ENCODE measurements at places on chromosomes 16 and 17.

DNA sequence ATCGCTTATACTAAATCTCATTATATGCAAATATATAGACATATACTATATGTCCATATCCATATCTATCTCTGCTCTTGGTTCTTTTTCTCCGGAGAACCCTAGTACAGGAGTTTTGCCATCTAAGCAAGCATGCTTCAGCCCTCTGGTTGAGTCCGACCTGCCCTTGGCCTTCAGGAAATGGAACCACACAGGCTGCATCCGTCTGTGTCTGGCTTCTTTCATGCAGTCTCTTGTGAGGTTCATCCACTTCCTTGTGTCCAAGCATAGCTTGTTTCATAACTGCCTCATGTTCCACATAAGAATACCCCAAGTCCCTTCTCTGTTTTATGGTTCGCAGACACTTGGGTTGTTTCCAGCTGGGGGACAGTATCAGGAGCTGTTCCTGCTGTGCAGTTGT, 16.8 kb downstream of the SNX20 start:
- no peak for DNase-seq

- DNase-seq, result no peak
These were observed 512.7 kb upstream of the C16orf82 start for GRCh38 chr16:26554030-26554429.

DNA sequence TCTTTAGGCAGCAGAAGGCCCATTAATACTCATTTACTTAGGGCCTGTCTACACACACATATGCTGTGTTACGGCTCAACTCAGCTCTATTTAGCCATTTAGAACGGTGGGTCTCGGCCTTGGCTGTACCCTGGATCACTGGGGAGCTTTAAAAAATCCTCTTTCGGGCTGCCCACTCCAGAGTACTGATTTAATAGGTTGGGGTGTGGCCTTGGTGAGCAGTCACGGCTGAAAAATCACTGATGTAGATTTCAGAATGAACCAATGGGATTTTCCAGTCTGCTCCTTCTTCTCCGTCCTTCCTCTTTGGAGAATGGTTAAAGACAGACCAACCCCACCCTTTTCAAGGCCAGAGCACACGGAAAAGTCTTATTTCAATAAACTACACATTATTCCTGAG, 223.5 kb downstream of the CCDC182 start:
- DNase-seq, result no peak

DNA sequence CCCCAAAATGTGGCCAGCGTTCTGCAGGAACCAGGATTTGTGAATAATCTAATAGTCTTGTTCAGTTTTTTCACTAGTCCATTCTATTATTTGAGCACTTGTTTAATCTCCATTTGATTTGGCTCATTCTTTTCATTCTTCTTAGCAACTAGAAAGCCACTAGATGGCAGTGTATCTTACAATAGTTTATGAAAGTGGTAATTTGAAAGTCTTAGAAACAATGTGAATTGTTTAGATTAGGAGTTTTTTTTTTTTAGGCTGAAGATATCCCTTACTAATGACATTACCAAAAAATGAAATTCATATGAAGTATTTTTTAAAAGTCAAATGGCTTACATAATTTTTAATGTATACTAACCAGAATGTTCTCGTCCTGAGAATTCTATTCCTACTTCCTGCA, 6.7 kb downstream of the ERI2 start:
- no peak for DNase-seq

DNA sequence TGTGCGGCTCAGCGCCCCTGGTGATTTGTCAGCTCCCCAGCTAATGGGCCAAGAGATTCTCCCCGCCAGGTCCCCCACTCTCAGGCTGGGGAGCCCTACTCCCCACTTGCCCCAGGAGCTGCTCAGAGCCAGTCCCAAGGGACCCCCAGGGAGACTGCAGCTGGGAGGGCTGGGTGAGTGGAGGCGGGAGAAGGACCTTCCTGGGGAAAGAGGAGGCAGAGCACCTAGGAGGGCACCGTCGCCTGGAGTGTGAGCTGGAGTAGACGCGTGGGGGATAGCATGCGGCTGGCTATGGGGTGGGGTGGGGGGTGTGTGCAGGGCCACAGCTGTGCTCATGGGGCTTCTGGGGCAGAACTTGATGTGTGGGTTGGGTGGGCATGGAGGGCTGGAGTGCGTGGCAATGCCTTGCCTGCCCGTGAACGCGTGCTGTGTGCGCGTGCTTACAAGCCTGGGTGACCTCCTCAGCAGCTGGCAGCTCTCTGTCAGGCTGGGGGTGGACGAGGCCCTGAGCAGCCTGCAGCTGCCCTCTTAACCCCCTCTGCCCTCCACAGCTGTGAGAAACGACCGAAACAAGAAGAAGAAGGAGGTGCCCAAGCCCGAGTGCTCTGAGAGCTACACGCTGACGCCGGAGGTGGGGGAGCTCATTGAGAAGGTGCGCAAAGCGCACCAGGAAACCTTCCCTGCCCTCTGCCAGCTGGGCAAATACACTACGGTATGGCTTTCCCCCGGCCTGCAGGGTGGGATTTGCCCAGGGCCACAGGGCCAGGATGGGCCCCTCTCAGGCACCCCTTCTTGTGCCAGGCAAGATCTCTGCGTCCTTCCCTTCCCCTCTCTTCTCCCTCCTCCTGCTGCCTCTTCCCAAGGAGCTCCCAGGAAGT, 12.9 kb downstream of the GJD3 start:
- DNase-seq, result no peak

GRCh38 chr17:71110326-71110725, 941.0 kb downstream of the KCNJ2 start:
- DNase-seq, result no peak

DNA sequence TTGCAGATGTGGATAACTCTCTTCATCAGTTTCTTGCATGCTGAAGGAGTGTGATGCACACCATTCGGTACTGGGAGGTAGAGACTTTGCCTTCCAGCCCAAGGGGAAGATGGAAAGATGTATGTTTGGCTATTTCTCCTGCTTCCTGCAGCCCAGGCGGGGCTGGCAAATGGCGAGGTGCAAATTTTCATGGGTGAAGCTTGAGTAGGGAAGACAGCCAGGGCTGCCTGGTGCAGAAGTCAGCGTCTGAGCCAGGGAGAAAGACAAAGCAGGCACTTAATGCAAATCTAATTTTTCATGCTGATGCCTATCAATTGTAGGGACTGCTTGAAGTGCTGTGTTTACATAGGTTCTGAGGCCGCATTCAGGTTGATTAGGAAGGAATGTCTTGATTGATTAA, 384.7 kb upstream of the EEF2KMT start:
- no peak for DNase-seq

GRCh38 chr17:78072961-78073360, 55.6 kb downstream of the TMC6 start:
- DNase-seq, result no peak

- no peak for DNase-seq
These were observed 255.4 kb downstream of the PHKB start for GRCh38 chr16:47716571-47716970.

GRCh38 chr16:75394941-75395340, 38.4 kb downstream of the CFDP1 start:
- no peak for DNase-seq

GRCh38 chr17:30278032-30278431, 13.7 kb downstream of the BLMH start:
- DNase-seq, result no peak

DNA sequence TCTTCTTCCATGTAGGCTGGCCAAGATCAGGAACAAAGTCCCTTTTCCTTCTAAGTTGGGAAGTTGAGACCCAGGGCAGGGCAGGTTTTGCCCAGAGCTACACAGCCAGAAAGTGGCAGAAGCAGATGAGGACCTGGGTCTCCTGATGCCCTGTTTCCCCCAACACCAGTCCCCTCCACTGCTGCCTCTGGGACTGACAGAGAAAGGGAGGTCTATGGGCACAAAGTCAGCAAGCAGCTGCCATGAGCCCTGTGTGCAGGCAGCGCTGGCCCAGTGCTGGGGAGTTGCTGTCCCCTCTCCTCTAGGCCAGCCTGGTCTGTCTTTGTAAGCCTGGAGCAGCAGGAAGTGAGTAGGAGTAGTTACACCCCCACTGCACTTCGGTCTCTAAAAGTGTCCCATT, 46.9 kb upstream of the NKD1 start:
- no peak for DNase-seq

DNA sequence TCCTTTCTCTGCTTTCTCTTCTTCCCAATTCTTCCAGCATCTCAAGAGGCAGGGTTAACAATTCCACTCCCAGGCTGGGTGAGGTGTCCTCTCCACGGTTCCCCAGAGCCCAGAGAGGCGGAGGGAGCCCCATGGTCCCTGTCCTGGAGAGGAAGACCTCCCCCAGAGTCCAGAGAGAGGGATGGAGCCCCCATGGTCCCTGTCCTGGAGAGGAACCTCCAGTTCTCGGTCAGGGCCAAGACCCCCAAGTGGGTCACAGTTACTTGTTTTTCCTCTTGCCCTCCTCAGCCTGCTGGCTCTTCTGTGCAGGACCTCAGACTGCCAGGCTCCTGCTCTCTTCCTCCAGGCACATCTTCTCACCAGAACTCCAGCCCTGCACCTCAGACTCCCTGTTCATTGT, 135.2 kb downstream of the RPTOR start:
- no peak for DNase-seq

- no peak for DNase-seq
These were observed 4.5 kb upstream of the MNT start for GRCh38 chr17:2405247-2405926.

GRCh38 chr17:34755371-34755770, 176.0 kb downstream of the TMEM132E start:
- DNase-seq, result peak; percentile 9

GRCh38 chr17:59508999-59509625, 56.3 kb upstream of the DHX40 start:
- no peak for DNase-seq

- no peak for DNase-seq
These were observed 56.9 kb upstream of the LGALS9 start for GRCh38 chr17:27573971-27574525.

DNA sequence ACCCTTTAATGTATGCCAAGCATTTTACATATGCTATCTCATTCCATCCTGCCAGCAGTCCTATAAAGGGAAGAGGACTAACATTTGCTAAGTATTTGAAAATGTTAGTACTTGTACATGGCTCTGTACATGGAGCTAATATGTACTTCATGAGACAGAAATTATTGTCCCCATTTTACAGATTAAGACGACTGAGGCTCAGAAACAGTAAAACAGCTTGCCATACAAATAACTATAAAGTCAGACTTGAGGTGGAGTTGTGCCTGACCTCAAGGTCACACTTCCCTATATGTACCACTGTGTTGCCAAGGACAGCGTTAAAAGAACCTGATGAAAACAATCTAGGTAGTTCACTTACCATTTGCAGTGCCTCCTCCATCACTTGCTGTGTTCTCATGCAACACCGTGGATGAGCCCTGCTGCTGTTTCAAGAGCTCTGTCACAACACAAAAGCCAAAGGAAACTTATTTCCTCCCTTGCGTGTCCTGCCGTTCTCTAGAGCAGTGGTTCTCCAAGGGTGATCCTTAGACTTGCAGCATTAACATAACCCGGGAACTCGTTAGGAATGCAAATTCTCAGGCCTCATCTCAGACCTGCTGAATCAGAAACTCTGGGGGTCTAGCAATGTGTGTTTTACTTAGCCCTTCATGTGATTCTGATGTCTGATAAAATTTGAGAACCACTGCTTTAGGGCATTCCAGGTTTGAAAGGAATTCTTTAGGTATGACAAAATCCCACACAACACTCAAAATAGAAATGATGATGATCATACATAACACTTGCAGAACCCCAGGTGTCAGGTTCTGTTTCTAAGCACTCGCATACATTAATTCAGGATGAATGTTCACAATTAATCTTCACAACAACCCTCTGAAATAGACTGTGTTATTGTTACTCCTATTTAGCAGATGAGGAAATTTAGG, 51.2 kb upstream of the MTMR4 start:
- DNase-seq, result no peak

DNA sequence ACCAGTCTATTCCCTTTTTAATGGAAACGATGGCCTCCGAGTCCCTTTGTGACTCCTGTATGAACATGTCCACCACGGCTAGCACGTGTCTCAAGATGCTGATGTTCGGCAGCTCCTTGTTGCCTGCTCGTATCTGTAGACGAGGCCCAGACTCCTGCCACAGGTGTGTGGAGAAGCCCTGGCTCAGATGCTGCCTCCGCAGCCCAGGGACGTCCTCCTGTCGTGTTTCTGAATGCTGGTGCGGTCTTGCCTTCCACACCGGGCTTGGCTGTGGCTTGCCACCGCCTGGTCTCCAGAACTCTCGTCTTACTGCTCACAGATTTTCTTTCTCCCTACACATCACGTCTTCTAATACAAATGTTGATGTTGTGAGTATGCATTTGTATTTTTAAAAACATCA, 17.0 kb downstream of the FOXF1 start:
- DNase-seq, result no peak

DNA sequence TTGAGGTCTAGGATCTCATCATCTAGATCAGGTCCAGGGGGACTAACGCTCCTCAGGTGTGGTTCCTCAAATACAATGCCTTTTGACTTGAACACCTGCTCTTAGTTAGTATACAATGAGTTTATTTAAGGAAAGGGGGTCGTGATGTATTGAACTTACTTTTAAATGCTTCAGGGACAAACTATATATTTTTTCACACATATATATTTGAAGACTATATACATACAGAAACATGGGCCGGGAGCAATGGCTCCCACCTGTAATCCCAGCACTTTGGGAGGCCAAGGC, 11.5 kb upstream of the USP32 start:
- DNase-seq, result no peak

- no peak for DNase-seq
These were observed 11.5 kb downstream of the SLC46A1 start for GRCh38 chr17:28394337-28395116.

- peak; percentile 51 for DNase-seq
These were observed 417.1 kb downstream of the TMEM114 start for GRCh38 chr16:8173111-8173644.

GRCh38 chr17:1229349-1229899, 40.8 kb upstream of the BHLHA9 start:
- DNase-seq, result peak; percentile 8

DNA sequence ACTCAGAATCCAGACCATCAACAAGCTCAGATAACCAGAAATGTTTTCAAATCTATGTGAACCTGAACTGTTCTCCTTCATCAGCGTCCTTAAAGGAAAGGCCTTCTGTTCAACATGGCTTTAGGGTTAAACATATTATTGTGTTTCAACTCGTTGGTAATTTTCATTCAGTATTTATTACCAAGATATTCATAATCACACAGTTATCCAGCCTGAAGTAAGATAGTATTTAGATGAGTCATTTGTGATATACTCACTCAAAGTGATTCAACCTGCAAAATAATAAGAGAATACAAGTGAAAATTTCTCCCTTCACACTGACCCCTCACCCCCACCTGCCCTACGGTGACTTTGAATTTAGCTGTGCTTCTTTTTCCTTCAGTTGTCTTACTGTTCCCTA, 3.0 kb downstream of the CYLD start:
- no peak for DNase-seq

GRCh38 chr16:56258508-56259424, 67.5 kb downstream of the GNAO1 start:
- peak; percentile 60 for DNase-seq

GRCh38 chr17:55612691-55613141, 101.5 kb upstream of the SMIM36 start:
- no peak for DNase-seq

- peak; percentile 9 for DNase-seq
These were observed 46.6 kb upstream of the LCMT1 start for GRCh38 chr16:25064937-25065336.

GRCh38 chr17:72119077-72119872, 1.5 kb upstream of the SOX9 start:
- DNase-seq, result no peak

Measured in occipital lobe (tissue), 3 donors.